Activated T-helper 9 cell treated with anti-CD3 and anti-CD28 coated beads, Interleukin-2, amount 50 U/mL, for 16 hours (primary cell): ENCODE measurements at places on chromosomes 6 and 20.

- no peak for DNase-seq
These were observed 3.0 kb upstream of the IL17A start for GRCh38 chr6:52183131-52183713.

- DNase-seq, result no peak
These were observed 100.2 kb downstream of the PERP start for GRCh38 chr6:138007014-138007472.

DNA sequence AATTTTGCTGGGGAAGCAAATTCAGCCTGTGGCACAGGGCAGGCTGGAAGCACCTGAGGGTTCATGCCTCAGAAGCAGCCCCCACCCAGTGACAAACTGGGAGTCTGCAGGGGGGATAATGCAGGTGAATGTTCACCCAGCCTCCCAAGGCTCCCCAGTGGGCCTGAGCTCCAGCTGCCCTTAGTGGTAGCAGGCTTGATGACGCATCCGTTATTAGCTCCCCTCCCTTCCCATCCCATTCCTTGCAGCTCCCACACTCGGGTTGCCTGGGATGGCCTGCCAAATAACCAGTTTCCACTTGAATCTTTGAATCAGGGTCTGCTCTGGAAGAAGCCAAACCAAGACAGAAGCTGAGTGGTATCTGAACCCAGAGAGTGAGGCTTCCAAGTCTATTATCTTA, 15.8 kb downstream of the KCNK15 start:
- DNase-seq, result no peak

DNA sequence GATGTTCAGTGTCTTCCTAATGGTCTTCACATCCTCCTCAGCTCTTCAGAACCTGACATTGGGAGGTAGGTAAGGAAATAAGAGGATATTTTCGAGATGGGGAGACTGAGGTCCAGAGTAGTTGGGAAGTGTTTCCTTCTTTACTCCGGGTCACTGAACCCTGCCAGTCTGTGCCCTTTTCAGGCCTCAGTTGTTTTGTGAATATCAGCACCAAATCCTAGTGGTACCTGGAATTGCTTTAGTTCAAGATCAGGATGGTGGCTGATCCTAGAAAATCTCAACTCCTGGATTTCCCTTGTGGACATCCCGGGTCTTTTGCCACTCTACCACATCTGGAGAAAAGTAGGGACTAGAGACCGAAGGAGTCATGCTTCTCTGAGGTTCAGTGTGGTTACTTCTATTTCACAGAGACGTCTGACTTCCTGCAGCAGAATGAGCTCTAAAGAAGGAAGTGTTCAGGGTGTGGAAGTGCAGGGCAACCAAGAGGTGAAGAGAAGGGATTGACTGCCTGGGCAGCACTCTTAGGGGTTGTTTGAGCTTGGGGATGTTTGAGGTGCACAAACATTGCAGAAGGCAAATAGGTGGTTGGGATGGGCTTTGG, 995 bp downstream of the STK4 start:
- DNase-seq, result peak; percentile 19

DNA sequence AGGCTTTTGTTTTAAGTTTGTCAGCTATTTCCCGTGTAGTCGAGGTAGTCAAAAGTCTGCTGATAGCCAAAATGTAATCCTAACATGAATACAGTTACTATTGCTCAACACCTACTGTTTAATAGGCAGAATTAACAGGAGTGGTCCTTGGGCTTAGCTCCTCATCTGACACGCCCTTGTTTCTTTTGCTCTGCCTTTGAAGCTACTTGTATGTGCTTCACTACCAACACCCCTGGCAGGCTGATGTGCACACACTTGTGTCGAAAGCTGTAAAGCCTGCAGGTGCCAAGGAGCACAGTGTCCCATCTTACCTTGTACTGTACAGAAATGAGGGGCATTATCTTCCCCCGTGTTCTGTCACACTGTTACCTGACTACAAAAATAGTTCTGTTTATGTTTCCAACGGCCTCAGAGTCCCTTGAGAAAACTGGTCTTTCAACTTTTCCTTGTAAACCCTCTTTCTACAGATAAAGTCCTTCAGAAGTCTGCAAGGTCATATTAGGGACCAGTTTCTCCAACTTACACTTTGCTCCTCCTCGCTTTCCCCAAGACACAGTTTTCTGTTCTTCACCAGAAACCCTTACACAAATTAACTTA, 9.3 kb downstream of the SDHAF4 start:
- DNase-seq, result no peak

- DNase-seq, result no peak
These were observed 212.4 kb upstream of the ZNF184 start for GRCh38 chr6:27685279-27685678.

DNA sequence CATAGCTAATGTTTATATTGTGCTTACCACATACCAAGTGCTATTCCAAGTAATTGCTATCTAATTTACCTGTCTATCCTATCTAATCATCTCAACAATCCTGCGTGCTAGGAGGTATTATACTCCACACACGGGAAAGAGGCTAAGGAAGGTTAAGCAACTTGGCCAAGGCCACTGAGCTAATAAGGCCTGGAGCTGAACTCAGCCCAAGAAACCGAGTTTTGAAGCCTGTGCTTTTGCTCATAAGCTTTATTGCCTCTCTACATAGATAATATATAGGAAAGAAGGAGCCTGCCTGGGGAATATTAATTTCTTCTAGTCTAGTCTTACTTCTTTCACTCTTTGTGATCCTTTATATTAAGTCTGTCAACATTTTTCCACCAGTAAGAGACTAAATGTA, 67.8 kb upstream of the ADGRF4 start:
- DNase-seq, result no peak

DNA sequence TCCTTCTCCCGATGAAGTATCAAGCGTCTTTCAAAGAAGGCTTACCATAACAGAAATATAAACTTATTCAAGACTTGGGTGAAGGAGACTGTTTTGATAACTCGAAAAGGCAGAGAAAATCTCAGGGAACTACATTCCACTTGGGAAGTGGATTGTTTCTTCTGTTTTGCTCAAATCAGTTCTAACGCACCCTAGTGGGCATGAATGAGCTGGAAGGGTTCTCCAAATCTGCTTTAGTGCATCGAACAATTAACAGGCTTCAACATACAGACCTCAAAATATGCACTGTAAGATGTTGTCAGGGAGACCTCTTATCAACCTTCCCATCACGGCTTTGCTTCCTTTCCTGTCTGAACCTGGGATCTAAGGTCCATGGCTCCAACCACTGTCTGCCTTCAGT, 392.5 kb downstream of the CD83 start:
- no peak for DNase-seq

GRCh38 chr6:35017411-35018181, 123.5 kb downstream of the TCP11 start:
- DNase-seq, result no peak

- DNase-seq, result no peak
These were observed 117.4 kb upstream of the SOX4 start for GRCh38 chr6:21476112-21476511.

GRCh38 chr6:4289770-4290320, 154.5 kb upstream of the ECI2 start:
- DNase-seq, result no peak

DNA sequence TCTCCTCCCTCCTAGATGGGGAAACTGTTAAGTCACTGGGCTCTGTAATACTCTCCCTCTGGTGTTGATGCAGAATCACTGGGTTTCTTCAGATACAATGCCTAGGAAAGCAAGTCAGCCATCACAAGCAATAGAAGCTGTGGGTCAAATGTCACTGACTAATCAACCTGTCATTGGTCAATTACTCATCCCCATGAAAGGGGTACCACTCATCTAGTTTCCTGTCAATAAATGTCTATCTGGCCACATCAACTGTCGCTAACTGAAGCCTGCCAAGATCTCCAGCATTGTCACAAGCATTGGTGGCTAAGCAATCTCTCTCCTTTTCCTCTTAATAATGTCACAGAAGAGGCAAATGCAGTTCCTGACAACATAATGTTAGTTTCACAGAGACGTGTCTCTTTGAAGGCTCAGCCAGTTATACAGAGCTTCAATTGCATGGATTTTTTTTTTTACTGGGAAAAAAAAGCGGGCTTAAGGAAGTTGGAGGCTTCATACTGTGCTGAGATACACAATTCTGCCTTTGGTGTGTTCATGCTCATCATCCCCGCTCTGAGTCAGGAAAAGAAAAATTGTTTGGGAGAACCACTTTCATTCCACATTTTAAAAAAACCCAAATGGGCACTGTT, 355.9 kb downstream of the BTBD9 start:
- DNase-seq, result no peak

GRCh38 chr6:38584731-38585130, 55.0 kb downstream of the BTBD9 start:
- no peak for DNase-seq

GRCh38 chr20:36270744-36271638, 34.7 kb downstream of the AAR2 start:
- no peak for DNase-seq

- no peak for DNase-seq
These were observed 45.2 kb downstream of the TOX2 start for GRCh38 chr20:43959920-43960227.

DNA sequence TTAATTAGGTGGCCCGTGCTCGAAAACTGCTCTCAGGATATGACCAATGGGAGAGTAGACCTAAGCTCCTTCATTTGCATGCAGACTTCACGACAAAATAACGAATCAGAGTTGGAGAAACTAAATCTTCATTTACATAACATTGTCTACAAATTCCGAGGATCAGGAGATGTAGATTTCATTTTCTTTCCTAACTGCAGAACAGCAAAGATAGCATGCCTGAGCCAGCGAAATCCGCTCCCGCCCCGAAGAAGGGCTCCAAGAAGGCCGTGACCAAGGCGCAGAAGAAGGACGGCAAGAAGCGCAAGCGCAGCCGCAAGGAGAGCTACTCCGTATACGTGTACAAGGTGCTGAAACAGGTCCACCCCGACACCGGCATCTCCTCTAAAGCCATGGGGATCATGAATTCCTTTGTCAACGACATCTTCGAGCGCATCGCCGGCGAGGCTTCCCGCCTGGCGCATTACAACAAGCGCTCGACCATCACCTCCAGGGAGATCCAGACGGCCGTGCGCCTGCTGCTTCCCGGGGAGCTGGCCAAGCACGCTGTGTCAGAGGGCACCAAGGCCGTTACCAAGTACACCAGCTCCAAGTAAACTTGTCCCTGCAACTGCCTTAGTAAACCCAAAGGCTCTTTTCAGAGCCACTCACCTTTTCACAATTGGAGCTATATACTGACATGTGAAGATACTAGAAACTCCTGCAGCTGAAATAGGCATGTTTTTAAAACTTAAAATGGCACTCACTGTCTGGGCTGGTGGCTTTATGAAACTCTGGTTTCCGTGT, 96.5 kb downstream of the HFE start:
- DNase-seq, result peak; percentile 21

DNA sequence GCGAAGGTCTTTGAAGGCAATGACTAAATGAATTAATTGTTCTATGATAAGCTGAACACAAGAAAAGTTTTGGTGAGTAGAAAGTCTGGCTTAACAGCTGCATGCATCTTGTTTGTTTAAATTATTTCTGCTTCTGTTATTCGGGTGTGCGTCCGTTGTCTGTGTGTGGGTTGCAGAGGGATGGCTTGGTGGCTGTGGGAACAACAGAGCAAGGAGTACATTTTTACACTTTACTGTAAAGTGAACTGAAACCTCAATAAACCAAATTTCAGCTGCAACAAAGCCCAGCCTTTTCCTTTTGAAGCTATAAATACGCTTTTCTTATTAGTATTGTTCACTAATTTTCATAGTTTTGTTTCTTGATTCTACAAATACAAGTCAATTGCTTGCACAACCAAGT, 3.5 kb upstream of the LAMP5 start:
- no peak for DNase-seq

- DNase-seq, result no peak
These were observed 3.7 kb upstream of the MLIP start for GRCh38 chr6:54107470-54108090.

GRCh38 chr20:51318058-51318949, 224.2 kb downstream of the NFATC2 start:
- DNase-seq, result peak; percentile 23

- no peak for DNase-seq
These were observed 92.4 kb downstream of the SCML4 start for GRCh38 chr6:107731422-107732319.

GRCh38 chr20:3865152-3865886, 18.7 kb downstream of the MAVS start:
- no peak for DNase-seq

DNA sequence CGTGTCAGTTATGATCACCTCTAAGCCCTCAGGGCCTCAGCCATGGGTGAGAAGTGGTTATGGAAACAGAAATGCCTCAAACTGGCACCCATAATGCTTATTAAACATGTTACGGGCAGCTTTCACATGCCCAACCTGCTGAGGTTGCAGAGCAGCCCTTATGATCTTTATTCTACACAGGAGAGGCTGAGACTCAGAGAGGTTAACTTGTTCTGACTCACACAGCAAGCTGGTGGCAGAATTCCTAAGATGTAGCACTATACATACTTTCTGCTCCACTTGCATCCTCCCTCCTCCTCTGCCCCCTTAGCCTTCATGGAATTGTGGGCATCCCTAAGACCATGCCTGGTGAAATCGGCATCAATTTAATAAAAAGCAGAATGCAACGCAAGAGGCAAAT, 34.7 kb upstream of the IGF2R start:
- DNase-seq, result no peak

GRCh38 chr6:99344289-99344688, 5.2 kb downstream of the FAXC start:
- no peak for DNase-seq

DNA sequence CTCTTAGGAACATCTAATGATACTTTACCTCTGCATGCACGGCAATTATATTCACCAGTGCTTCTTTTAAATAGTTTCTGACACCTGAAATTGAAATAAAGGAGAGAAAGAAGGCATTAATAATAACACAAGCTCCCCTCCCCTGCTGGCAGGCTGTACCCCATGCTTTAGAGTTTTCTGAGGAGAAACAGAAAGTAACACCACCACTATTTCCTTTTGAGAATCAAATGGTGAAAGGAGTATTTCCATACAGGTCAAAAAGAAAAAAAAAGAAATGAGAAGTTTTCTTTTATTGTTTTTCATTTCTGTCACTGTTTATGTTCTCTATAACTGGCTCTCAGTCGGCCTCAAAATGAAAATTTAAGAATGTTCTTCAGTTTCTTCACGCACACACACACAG, 108.1 kb downstream of the IRF4 start:
- no peak for DNase-seq

GRCh38 chr20:51862796-51863195, 60.5 kb upstream of the SALL4 start:
- no peak for DNase-seq

GRCh38 chr6:143135797-143136561, 75.3 kb downstream of the AIG1 start:
- no peak for DNase-seq

DNA sequence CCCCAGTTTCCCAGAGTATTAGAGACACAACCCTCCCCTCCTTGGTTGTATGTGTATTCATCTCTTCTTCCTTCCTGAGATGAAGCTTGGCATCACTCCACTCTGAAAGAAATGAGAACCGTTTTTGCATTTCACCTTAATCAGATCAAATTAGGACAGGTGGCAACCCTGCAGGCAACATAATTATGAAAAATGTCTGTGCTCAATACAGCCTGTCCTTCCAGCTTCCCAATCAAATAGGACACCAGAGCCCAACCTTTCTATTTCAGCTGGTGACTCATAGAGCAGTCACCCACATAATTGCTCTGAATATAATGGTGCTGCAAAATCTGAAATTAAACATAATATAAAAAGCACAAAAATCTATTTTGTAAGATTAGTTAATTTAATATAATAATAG, 310.2 kb upstream of the AGPAT4 start:
- DNase-seq, result no peak
